ENCODE measurements at places on chromosomes 6 and 20. TPM values are rescaled to one million over a fixed set of nuclear protein-coding genes. Genes with fewer than 3 reads are reported as not detected.

- no peaks in the 10 kb centered on the region for H3K4me1 ChIP-seq
- DNase-seq = no peak
- H3K36me3 ChIP-seq = peaks cover 3% of the 10 kb centered on the region
Observed at GRCh38 chr6:42010185-42010891, 40.0 kb upstream of the TAF8 start.

CALHM5 gene
- 3.4 TPM for total RNA-seq

ZBTB46 gene
- 39.5 TPM for total RNA-seq

GRCh38 chr6:159578629-159579028 lies 114.4 kb downstream of the SOD2 start:
- DNase-seq = no peak
- no peaks in the 10 kb centered on the region for H3K36me3 ChIP-seq
- no peak overlapping the region for H3K4me3 ChIP-seq
- H3K4me1 ChIP-seq = no peaks in the 10 kb centered on the region

DNA sequence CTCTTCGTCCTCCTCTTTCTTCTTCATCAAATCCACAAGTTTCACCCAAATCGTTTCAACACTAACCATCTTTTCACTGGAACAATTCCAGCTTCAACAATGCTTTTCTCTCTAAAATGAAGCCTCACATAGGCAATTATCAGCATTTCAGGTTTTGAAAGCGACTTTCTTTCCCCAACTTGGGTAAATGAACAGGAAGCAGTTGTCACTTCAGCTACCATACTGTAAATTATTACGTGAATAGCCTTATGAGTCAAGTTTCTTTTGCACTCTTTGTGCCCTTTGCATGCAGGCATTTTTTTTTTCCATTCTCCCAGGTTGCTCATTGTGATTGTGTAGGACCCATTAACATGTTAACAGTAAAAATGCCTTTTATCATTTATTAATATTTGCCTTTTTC lies 121.7 kb upstream of the BTBD3 start:
- H3K27ac ChIP-seq = no peak overlapping the region
- no peaks in the 10 kb centered on the region for H3K36me3 ChIP-seq
- DNase-seq = no peak
- no peaks in the 10 kb centered on the region for H3K27me3 ChIP-seq

- no peak for DNase-seq
- no peaks in the 10 kb centered on the region for H3K27me3 ChIP-seq
- peaks cover 3% of the 10 kb centered on the region for H3K4me1 ChIP-seq
- no peaks in the 10 kb centered on the region for H3K36me3 ChIP-seq
Observed at GRCh38 chr20:63552481-63553249, 1.3 kb upstream of the FNDC11 start.

- H3K36me3 ChIP-seq = peaks cover 24% of the 10 kb centered on the region
- no peak for DNase-seq
- H3K27ac ChIP-seq = no peak overlapping the region
- H3K4me1 ChIP-seq = no peaks in the 10 kb centered on the region
- H3K4me3 ChIP-seq = no peak overlapping the region
- no peaks in the 10 kb centered on the region for H3K27me3 ChIP-seq
Observed at GRCh38 chr6:130890521-130890971, 63.3 kb downstream of the SMLR1 start.
